ENCODE measurements at places on chromosomes 11 and 22. TPM values are rescaled to one million over a fixed set of nuclear protein-coding genes. Genes with fewer than 3 reads are reported as not detected.

The LYVE1 gene
- 1.4 TPM for total RNA-seq

The C11orf42 gene
- not detected for total RNA-seq

The ELMOD1 gene
- total RNA-seq: 0.31 TPM

The TH gene
- not detected for total RNA-seq

The MMP3 gene
- total RNA-seq: not detected

The OR8G1 gene
- not detected for total RNA-seq

The AASDHPPT gene
- 27.2 TPM for total RNA-seq

The MS4A15 gene
- not detected for total RNA-seq

The KRTAP5-10 gene
- total RNA-seq: not detected

The PEX16 gene
- 30.9 TPM for total RNA-seq

The LDHAL6A gene
- total RNA-seq: not detected

The PNPLA5 gene
- not detected for total RNA-seq

The SMCO4 gene
- 52.0 TPM for total RNA-seq

All from bladder microvascular endothelial cell (primary cell).